ENCODE measurements at places on chromosomes 2 and 18.

DNA sequence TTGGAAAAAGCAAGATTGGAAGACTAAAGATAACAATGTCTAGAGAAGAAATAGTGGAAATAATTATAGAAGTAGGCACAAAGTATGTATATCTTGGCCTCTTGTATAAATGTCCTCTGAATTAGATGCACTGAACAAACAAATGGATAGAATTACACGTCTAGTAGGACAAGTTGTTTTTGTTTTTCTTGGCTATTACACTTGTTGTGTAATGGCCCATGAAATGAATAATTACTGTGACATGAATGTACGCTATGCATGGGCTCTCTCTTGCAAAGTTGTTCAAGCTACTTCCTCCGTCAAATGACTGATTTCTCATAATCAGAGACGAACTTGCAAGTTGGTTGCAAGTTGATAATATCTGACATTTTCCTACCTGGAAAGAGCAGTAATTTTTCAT is 126.2 kb downstream of the PDE1A start:
- peak; percentile 95 for DNase-seq

GRCh38 chr2:30147196-30147714 is 448 bp downstream of the YPEL5 start:
- DNase-seq: no peak

GRCh38 chr2:4356109-4356508 is 652.7 kb downstream of the DCDC2C start:
- no peak for DNase-seq

- no peak for DNase-seq
These were observed 131.6 kb upstream of the PKDCC start for GRCh38 chr2:41916177-41916576.

DNA sequence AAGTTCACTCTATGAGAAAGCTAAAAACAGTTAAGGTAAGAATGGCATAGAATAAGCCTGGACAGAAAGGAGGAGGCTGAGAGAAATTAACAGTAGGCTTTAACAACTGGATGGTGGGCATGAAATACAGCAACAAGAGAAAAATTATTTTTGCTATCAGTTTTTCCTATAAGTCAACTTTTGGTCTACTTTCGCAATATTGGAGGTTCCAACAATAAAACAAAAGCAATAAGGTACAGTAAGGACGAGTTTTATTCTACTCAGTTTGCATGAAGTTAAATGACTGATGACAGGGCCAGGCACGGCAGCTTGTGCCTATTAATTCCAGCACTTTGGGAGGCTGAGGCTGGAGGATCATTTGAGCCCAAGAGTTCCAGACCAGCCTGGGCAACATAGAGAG is 17.3 kb downstream of the RAB1A start:
- DNase-seq: no peak

DNA sequence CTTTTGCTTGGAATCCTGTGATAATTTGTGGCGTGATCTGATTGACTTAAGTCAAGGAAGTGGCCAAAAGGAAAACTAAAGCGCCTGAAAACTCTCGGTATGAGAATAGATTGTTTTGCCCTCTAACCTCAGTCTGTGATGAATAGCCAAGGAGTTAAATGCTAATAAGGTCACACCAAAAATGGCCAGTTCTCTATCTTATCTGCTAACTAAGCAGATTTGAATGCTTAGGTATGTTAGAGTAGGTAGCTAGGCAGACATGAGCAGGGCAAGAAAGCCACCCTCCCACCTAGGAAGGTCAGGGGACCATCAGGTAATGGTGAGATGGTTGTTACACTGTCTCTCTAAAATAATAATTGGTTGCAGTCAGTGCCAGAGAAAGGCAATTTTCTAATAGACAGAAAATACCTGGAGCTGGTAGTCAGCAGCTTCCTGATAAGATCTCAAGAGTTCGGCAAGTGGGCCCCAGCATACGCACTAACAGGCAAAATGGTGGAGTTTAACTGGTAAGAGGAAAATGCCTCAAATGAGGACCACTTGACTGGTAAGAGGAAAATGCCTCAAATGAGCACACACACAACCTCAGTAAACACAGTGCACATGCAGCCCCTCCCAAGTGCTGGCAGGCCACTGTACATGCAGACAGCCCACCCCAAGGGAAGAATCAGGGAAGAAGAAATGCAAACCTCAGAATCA is 468.4 kb downstream of the MBD2 start:
- DNase-seq: no peak

GRCh38 chr2:147398996-147399395 is 445.8 kb upstream of the ACVR2A start:
- no peak for DNase-seq
